Fibroblast of pulmonary artery (primary cell): ENCODE measurements at places on chromosomes 2 and 18.

DNA sequence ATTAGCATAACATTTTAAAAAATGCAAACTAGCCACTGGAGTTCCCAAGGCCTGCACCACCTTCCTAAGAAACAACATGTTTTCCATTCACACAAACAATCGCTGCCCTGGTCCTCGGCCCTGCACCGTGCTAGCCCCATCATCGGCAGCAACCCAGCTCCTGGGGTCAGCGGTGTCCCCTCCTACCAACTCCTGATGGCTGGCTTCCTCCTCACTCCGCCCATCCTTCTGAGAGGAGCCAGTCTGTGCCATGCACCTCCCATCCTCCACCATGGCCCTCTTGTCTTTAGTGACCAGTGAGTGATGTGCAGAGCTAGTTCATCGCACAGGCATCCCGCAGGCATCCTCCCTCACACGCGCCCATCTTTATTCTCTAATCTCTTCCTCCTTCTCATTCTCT, 81.9 kb downstream of the LONRF2 start:
- DNase-seq, result no peak

GRCh38 chr2:1544478-1545069, 131.3 kb downstream of the TPO start:
- peak; percentile 66 for DNase-seq

DNA sequence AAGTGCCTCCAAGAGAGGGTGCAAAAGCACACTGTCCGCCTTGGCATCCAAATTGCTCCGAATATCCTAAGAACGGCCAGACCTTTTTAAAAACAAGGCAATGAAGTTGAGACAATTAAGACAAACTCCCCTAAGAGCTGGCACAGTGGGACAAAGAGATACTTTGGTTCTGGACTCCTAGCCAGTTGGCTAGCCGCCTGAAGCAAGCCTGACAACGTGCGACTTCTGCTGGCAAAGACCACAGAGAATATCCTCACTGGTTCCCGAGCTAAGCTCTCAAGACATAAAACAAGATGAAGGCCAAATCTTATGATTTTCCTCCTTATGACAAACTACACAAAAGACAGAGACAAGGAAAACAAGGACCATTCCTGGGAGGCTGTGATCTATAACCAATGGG, 32.7 kb downstream of the CHRNA1 start:
- DNase-seq, result no peak

DNA sequence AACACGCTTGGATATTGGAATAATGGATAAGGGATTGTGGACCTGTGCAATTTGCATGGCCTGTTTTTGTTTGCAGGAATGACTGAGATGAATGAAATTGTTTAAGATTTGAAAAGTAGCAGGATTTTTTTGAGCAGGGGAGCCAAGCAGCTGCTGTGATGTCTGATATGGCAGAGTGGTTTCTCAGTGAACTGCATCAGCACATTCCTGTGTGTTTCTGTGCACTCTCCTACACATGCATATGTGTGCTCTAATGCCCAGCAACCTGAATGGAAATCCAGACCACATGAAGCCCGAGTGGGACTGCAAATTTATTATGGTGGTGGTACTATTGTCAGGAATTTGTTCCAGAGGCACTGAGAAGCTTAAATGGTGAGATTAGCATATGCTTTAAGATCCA, 161.7 kb downstream of the PARD3B start:
- DNase-seq, result peak; percentile 37

DNA sequence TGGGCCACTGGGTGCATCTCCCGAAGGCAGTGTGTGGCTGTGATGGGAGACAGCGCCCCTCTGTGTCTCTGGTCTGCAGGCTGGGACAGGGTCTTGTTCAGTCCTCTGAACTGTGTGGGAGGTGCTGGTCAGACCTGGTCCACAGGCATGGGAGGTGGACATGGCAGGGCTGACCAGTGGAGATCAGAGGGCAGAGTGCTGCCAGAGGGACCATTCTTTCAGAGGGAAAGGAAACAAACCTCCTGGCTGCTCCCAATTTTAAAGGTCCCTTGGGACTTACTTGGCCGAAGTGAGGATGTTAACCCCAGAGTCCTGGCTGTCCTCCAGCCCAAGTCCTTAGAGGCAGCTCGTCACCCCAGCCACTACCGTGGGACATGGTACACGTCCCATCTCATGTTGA, 4.0 kb downstream of the CAPN13 start:
- DNase-seq, result no peak

DNA sequence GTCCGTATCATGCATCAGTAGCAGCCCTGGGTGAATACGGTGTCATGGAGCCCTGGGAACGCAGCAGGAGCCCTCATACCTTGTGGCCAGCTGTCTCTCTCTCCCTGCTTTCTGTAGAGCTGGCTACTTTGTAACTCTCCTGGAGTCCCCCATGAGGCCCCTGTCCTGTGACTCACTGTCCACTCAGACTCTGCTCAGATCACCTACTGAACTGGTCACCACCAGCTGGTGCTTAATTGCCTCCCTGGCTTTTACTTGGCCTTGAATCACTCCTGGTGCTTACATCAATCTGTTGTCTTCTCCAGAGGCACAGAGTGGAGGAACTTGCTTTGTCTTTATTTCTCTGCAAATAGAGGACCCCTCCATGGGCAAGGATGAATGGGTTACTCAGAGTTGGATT, 172.7 kb downstream of the HRH4 start:
- no peak for DNase-seq

DNA sequence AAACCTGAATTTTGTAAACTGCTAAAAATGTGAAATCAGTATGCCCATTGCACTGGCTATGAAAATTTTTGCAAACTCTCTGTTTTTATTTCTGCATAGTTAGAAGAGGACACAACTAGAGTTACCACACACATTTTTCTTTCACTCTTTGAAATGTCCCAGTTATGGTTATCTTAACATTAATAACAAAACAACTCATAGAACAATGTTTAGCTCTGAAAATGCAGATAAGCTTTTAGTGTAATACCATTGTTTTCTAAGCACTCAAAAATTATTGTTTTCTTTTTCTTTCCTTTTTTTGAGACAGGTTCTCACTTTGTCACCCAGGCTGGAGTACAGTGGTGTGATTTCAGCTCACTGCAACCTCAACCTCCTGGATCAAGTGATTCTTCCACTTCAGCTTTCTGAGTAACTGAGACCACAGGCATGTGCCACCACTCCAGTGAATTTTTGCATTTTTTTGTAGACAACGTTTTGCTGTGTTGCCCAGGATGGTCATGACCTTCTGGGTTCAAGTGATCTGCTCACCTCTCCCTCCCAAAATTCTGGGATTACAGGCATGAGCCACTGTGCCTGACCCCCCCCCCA, 1204.5 kb upstream of the ZEB2 start:
- peak; percentile 54 for DNase-seq

GRCh38 chr2:64524604-64525316, 632 bp downstream of the AFTPH start:
- DNase-seq, result peak; percentile 11

- no peak for DNase-seq
These were observed 675.5 kb downstream of the RNF144A start for GRCh38 chr2:7592618-7593140.

- DNase-seq, result no peak
These were observed 192.4 kb upstream of the LRP1B start for GRCh38 chr2:142323206-142323605.

DNA sequence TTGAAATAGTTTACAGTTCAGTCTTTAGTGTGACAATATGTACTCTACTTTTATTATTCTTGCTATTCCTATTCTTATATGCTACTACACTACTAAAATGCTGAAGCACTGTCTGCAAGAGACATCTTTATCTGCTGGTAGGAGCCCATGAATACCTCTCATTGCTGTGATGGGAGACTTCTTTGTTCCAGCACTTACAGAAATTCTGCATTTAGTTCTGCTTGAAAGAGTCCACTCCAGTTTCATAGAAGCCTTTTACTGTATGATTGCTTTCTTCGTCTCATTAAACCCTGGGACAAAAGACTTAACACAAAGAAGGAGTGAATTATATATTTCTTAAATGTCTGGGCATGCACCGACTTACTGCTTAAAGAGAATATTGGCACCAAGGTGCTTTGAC, 272.7 kb downstream of the CD226 start:
- DNase-seq, result no peak

DNA sequence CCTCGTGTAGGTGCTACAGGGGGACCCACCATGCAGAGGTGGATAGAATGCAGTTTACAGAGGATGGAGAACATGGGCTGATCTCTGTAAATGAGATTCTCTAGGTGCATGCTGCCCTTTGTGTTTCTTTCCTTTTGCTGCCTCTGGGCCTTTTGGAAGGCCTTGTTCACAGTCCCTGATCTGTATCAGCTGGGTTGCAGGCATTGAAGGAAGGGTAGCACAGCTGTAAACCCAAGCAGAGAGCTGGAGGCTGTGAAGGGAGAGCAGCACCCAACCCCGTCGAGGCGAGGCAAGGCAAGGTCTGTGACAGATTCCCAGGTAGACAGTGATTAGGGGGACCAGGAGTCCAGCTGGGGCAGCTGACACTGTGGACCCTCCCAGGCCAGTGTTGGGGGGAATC, 56.1 kb upstream of the SOS1 start:
- DNase-seq, result no peak

DNA sequence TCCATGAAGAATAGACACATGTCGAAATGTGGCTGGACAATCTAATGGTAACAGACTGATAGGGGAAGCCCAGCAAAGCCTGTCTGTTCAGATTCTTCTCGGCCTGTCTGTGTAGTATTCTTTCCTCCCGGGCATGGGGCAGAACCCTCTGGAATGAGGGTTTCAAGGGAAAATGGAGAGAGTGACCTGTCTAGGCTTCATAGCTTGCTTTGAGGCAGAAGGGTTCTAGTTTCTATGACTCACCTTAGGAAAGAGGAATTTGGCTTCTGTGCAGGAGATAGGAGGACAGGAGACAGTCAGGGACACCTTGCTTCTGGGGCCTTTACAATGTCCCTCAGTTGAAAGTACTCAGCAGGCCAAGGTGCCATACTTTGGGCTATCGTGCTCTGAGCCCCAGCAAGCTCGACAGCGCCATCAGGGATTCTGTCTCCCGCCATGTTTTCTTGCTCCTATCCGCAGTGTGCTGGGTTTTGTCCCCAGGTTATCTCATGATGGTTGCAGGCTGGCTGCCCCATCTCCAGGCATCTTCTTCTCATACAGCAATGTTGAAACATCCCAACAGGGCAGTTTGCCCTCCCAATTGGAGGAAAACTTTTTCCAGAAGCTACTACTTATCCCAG, 74.7 kb upstream of the TLK1 start:
- DNase-seq, result no peak

DNA sequence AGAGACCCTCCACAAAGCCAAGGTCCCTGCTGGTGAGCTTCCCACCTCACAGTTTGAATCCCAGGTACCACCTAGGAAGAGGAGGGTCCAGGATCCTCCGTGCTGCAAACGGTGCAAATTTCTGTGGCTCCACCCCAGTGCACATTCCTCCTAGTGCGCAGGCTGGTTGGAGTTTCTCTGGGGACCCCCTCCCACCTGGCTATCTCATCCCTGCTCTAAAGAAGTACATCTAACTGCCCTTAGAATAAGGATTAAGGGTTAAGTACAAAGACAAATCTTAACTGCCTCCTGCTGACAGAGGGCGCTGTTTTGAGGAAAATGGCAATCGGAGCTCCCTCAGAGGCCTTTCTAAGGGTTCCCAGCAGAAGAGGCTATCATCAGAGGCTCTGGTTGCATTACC, 109.6 kb upstream of the FSIP2 start:
- DNase-seq, result no peak

GRCh38 chr2:128301501-128301966, 17.1 kb downstream of the HS6ST1 start:
- peak; percentile 91 for DNase-seq

DNA sequence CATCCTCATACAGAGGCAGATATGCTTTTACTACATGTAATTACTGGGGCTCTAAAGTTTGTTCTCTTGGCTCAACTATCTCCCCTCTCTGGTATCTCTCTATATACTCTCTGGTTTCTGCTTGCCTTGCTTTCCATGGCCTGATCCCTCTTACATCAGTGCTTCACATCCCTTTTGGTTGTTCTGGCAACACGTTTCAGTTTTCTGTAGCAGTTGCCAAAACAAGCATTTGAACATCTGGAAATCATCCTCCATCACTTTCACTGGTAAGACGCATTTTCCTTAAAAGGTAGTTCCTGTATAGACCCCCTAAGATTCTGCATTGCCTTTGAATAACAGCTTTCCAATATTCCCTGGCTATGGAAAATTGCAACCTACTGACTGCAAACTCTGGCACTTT, 25.9 kb downstream of the COL5A2 start:
- peak; percentile 95 for DNase-seq
